A549 treated with ZK216348 at 1 μM for 4 hours (cell line): ENCODE measurements at places on chromosomes 1 and 21. TPM values are rescaled to one million over a fixed set of nuclear protein-coding genes. Genes with fewer than 3 reads are reported as not detected.

Gene VAV3
- 0.84 to 2.2 TPM (median 1.2 TPM) in 5 replicates for total RNA-seq

Gene FHAD1
- total RNA-seq = 0.66 to 1.6 TPM (median 0.86 TPM) in 5 replicates

Gene S100A14
- 0.55 to 1.3 TPM (median 0.80 TPM) in 5 replicates for total RNA-seq

Gene PCBP3
- total RNA-seq = 0.89 to 2.4 TPM (median 1.8 TPM) in 5 replicates
